ENCODE measurements at places on chromosomes 1 and 21.
A peak's percentile ranks its signal among the peaks of the same experiment; 100 is the strongest.

- peak; percentile 81 for DNase-seq
These were observed 12.5 kb downstream of the TRAF3IP3 start for GRCh38 chr1:209768354-209768774.

DNA sequence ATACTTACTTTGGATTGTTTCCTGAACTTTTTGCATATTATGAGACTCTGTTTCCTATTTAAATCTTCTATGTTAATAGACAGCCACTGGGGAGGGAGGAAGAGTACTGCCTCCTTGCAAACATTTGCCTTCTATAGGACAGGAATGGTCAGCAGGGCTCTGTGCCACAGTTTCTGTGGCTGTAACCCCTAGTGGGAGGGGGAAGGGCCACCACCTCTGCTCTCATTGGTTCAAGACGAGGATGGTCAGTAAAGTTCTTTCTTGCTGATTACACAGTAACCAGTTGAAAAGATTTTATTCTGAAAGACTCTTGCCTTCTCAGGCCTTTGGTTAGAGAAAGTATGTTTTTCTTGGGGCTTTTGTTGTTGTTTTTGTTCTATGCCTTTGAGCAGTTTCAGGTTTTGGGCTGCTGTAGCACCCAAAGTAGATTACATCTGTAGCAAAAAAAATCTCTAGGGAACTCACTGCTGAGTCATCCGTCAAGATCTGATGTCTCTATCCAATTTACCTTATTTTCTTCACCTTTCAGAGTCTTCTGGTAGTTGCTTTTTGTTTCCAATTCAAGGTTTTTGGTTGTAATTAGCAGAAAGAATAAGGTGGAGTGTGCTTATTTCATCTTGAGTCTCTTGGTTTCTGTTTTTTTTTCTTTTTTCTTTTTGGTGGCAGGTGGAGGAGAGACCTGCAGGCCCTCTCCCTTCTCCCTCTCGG is 23.1 kb downstream of the SLC35A3 start:
- DNase-seq: no peak

DNA sequence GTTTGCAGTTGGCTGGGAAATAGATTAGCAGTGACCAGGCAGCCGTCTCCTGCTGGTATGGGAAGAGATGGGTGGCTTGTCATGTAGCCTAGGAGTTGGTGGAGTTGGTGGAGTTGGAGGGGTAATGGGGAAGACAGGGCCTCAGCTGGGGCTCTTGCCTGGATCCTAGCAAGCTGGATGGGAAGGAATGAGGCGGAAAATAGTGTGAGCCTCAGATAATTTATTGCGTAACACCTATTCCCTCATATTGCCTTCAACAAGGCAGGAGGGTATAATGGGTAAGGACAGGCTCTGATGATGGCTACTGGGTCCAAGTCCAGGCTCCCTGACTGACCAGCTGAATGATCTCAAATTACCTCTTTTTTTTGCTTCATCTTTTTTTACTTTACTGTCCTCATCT is 12.6 kb downstream of the MAP7D1 start:
- DNase-seq: no peak

DNA sequence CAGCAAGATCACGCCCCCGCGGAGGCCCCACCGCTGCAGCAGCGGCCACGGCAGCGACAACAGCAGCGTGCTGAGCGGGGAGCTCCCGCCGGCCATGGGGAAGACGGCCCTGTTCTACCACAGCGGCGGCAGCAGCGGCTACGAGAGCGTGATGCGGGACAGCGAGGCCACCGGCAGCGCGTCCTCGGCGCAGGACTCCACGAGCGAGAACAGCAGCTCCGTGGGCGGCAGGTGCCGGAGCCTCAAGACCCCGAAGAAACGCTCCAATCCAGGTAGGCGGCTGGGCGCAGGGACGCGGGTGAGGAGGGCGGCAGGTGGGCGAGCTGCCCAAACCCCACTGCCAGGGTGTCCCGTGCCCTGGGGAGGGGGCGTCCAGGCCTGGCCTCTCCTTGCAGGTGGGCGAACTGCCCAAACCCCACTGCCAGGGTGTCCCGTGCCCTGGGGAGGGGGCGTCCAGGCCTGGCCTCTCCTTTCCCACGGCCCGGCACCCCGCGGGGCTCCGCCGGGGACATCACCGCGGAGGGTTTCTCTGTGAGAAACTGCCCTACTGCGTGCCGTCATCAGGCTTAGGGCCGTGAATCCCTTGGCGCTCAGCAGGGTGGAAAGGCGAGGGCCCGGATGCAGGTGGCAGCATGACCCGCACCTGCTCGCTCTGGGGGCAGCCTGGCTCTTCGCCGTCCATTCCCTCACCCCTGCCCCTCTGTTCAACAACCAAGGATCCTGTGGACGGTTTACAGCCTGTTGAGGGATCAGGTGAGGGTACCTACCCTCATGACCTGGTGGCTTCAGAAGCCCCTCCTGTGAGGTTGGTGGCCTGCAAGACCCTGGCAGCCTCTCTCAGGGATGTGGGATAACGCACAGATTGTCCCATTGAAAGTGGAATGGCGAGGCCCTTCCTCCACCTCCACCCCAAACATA is 534.0 kb downstream of the KIF26B start:
- DNase-seq: no peak

DNA sequence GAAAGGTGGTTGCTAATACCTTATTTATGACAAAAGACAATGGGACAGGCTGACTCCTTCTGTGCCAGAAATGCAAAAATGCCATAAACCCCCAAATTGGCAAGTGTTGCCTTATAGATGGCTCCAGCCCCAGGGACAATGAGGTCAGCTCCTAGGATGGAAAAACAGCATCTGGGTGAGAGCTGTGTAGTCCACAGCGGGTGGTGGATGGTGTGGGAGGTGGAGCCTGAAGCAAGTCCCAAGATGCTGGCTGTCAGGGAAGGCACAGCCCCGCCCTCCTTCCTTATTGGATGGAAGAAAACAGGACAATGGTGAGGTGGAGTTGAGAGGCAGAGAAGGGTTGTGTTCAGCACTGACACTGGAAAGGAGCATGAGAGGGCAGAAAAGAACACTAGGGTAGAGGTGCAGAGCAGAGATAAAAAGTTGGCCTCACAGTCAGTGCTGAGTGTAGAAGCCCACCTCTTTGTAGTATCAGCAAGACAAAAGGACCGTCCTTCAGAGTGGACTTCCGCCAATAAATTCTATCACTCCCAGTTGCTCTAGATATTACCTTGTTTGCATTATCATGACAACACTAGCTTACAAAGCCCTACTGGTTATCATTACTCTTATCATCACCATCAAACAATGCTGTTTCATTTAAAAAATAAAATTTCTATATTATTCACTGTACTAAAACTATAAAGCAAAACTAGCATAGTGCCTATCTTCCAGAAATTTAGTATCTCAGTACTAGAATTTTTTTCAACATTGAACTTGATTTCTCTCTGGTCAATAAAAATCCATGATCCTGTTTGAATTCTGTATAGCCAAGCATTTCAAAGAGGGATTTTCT is 3.7 kb upstream of the SDE2 start:
- DNase-seq: no peak

GRCh38 chr1:189237008-189237407 is 1240.7 kb downstream of the BRINP3 start:
- no peak for DNase-seq

- DNase-seq: no peak
These were observed 68.7 kb downstream of the KCTD3 start for GRCh38 chr1:215635827-215636226.

- DNase-seq: no peak
These were observed 11.7 kb downstream of the ABCG1 start for GRCh38 chr21:42230636-42231035.

GRCh38 chr1:110370827-110371226 is 20.0 kb downstream of the SLC16A4 start:
- DNase-seq: no peak

DNA sequence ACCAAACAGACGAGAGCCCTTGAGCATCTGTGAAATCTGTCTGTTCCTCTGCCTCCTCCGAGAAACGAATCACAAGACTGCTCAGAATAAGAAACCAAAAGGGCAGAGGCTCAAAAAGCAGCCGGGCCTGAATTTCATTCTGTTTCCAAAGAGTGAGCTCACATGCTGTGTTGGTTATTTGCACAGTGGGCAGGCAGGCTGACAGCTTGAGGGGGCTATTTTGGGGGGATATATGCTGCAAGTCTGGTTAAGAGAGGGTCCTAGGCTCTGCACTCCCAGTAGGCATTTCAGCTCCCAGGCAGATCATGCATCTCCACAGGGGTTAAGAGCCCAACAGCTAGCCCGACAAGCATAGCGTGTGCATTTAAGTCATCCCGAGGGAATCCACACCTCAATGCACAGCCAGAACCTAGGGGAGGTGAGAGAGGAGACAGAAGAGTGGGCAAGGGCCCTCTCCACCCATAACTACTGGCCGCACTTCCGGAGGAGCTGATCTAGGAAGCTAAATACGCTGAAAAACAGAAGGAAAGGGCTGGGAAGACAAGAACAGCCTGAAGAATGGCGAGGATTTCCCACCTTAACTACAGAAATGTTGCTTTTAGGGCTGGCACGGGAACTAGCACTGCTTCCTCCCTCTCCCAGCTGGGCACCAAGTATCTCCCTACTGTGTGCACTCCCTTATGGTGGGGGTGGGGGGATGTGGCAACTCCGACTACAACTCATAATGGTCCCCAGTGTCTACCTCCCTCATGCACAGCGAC is 3.7 kb downstream of the PGBD5 start:
- DNase-seq: no peak

- DNase-seq: no peak
These were observed 1.2 kb upstream of the TSPAN2 start for GRCh38 chr1:115090540-115090939.

GRCh38 chr1:112783059-112783458 is 67.9 kb upstream of the PPM1J start:
- DNase-seq: no peak

DNA sequence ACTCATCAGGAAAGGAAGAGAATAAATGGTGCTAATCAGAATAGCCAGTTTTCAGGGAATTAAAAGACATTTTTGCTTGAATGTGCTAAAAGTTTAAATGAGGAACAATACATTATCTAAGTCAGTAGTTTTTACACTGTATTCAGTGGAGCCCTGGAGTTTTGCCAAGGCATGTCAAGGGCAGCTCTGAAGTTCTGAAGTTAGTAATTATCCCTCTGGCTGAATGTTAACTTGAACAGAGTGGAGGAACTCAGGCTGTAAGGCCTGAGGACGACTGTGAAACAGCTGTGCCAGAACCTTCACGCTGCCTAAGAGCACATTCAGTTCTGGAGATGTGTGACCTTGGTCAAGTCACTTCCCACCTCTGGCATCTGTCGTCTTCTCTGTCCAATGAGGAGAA is 68.1 kb downstream of the EDEM3 start:
- DNase-seq: no peak

DNA sequence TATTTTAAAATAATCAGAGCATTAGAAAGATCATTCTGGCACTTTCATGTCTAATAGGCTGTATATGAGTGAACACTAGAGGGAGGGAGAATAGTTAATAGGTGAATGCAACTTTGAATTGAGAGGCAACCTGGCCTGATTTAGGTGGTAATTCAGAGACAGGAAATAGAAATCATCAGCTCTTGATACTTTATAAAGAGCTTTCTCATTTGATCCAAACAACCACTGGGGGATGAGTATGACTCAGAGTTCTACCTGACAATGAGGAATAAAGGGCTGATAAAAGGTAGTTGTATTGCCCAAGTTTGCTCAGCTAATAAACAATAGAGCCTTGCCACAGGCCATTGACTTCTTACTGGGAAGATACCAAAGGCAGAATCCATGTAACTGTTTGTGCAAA is 5.2 kb upstream of the FAM89A start:
- DNase-seq: no peak

DNA sequence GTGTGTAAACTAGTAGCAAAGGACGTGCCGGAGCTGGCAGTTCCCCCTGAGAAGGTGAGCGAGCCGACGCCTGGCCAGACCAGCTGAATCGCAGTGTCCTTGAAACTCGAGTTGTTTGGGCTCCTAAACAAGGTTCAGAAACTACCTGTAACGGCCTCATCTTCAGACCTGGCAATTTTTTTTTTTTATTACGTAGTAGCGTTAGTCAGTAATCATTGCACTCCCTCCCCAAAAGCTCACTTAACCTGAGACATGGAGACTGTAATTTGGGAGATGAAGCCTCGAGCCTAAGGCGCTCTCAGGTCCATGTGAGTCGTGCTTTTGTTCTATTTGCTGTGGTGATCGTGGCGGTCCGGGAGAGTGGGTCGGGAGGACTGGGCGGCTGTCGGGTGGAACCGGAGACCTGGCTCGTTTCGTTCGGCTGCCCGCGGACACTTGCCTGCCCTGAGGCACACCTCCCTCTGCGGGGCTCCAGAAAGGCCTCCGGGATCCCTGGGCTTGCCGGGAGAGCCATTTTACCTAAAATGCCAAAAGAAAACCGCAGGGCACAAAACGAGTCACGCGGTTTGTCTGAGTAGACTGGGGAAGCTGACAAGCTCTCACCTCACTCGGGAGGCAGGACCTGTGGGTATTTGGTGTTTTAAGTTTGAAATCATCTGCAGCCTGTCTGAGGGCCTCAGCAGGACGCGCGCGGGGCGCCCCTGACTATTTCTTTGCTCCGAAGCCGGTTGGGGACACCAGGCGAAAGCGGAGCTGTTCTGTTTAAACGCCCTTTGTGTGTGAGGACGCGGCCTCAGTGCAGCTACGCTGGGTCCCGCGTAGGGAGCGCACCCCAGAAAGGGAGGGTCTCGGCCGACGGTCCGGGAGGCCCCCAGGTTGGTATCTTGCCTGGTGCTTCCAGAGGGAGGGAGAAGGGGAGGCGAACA is 722 bp downstream of the LHX8 start:
- no peak for DNase-seq

DNA sequence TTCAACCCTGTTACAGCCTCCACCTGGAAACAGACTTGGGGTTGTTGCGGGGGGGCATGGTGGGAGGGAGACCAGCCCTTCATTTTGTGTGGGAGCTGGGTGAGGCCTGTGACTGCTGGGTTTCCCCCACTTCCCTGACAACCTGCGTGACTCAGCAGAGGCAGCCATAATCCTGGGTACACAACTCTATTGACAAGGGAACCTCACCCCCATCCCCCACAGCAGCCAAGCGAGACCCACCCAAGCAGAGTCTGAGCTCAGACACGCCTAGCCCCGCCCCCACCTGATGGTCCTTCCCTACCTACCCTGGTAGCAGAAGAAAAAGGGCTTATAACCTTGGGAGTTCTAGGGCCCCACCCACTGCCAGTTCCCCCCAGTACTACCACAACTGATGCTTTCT is 8.0 kb upstream of the CCDC190 start:
- DNase-seq: no peak

DNA sequence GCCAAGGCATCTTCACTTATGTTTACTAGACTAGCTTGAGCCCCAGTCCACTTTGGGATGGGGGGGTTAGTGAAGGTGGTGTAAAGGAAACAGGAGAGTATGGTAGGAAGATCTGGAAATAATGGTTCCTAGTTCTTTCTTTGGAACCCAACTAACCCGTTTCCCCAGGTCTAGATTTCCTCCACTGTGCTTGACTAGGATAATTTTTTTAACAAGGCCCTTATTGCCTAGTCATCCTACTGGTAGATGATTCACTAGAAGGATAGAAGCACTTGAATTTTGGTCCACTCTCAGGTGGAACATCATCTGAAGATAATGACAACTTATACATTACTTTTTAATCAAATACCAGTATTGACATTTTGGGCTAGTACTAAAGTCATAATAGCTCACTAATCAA is 45.9 kb upstream of the MYOCOS start:
- no peak for DNase-seq

GRCh38 chr1:44012941-44013609 is 18.2 kb downstream of the SLC6A9 start:
- DNase-seq: no peak

Measured in activated CD4-positive, alpha-beta T cell treated with anti-CD3 and anti-CD28 coated beads, Interleukin-2, amount 50 U/mL, for 24 hours (primary cell).